ENCODE measurements at places on chromosomes 6 and 20. TPM values are rescaled to one million over a fixed set of nuclear protein-coding genes. Genes with fewer than 3 reads are reported as not detected.

DNA sequence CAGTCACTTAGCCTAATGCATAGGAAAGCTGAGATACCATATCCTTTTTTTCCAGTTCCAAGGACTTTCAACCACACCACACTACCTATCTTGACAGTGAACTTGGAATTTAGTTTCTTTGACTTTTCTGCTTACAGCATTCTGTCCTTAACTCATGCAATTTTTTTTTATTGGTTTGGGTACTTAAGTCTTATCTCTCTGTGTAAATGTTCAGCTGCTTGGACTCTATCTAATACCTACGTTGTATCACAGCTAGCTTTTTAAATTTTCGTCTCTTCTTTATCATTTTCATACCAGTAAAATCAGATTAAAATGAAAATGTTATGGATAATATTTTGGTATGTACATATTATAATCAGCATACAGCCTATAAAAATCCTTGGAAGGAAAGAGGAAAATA lies 106.9 kb upstream of the ADGRF1 start:
- no peaks in the 10 kb centered on the region for H3K36me3 ChIP-seq
- DNase-seq: no peak
- no peaks in the 10 kb centered on the region for H3K27me3 ChIP-seq
- peaks cover 40% of the 10 kb centered on the region for H3K4me1 ChIP-seq
- H3K27ac ChIP-seq: no peak overlapping the region

- H3K4me1 ChIP-seq: peaks cover 6% of the 10 kb centered on the region
- H3K36me3 ChIP-seq: no peaks in the 10 kb centered on the region
- DNase-seq: no peak
- H3K27ac ChIP-seq: peak overlapping the region; percentile 81
Measured at GRCh38 chr20:10739134-10739533, 65.3 kb upstream of the JAG1 start.

DNA sequence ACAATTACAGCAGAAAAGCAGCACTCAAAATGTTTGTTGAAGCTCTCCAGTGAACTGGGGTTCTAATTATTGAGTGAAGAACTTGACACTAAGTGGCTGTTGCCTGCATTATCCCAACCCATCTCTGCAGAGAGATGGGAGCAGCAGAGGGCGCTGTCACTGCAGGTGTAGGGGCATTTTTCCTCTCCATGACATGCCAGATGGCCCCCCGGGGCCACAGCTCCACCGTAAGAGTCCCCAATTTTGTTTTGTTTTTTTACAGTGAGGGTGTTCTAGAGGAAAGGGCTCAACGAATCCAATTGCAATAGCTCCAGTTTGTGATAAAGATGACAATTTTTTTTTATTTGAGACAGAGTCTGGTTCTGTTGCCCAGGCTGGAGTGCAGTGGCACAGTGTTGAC lies 1.9 kb upstream of the FUCA2 start:
- H3K4me1 ChIP-seq: peaks cover 25% of the 10 kb centered on the region
- DNase-seq: peak; percentile 32
- no peaks in the 10 kb centered on the region for H3K27me3 ChIP-seq
- peaks cover 2% of the 10 kb centered on the region for H3K36me3 ChIP-seq

DNA sequence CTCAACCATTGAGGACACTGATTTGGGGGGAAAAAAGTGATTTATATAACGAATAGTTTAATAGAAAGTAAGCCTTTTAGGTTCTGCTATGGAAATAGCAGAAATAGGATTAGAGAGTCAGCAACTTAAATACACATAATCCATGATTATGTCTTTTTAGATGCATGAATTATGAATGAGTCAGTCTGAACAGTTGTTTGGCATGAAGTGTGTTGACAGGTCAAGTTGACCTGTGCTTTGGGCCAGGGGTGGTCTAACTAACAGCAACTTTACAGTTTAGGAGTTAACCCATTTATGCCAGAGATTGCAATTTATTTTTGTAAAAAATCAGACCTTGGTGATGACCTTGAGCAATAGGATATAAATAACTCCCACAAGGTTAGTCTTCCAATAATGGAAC lies 191.3 kb downstream of the MTFR2 start:
- no peaks in the 10 kb centered on the region for H3K36me3 ChIP-seq
- H3K27ac ChIP-seq: no peak overlapping the region
- no peak for DNase-seq
- H3K4me3 ChIP-seq: no peak overlapping the region

MPIG6B gene
- total RNA-seq: not detected

HLA-A gene
- 139 TPM for total RNA-seq

GRCh38 chr6:88547768-88548167 lies 381.6 kb upstream of the CNR1 start:
- H3K27ac ChIP-seq: no peak overlapping the region
- DNase-seq: no peak
- peaks cover 8% of the 10 kb centered on the region for H3K27me3 ChIP-seq

DNA sequence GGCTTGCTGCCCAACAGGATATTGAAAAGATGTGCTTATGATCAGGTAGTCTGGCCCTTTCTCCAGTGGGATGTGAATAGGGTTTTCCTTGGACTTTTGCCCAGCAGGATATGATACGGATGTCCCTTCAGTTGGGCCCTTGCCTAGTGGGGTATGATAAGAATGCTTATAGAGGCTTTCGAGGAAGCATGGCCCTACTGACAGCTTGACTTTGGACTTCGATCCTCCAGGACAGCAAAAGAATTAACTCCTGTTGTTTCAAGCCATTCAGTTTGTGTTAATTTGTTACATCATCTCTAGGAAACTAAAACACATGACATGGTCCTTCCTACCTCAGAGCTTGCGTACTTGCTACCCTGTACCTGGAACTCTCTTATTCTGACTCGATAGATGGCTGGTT lies 9.7 kb upstream of the ZNF334 start:
- H3K27ac ChIP-seq: no peak overlapping the region
- no peaks in the 10 kb centered on the region for H3K36me3 ChIP-seq
- DNase-seq: no peak
- peaks cover 36% of the 10 kb centered on the region for H3K27me3 ChIP-seq

- H3K27ac ChIP-seq: no peak overlapping the region
- H3K4me3 ChIP-seq: no peak overlapping the region
- peaks cover 62% of the 10 kb centered on the region for H3K27me3 ChIP-seq
- no peaks in the 10 kb centered on the region for H3K36me3 ChIP-seq
Measured at GRCh38 chr6:146636481-146636880, 37.7 kb downstream of the ADGB start.

GRCh38 chr6:108884211-108885059 lies 36.2 kb downstream of the ARMC2 start:
- H3K27ac ChIP-seq: no peak overlapping the region
- no peak overlapping the region for H3K4me3 ChIP-seq
- DNase-seq: no peak
- H3K36me3 ChIP-seq: no peaks in the 10 kb centered on the region
- no peaks in the 10 kb centered on the region for H3K4me1 ChIP-seq

- no peak overlapping the region for H3K4me3 ChIP-seq
- peaks cover 6% of the 10 kb centered on the region for H3K4me1 ChIP-seq
- H3K27ac ChIP-seq: no peak overlapping the region
- peak; percentile 28 for DNase-seq
- no peaks in the 10 kb centered on the region for H3K36me3 ChIP-seq
Measured at GRCh38 chr6:127550403-127550802, 26.6 kb upstream of the C6orf58 start.

GRCh38 chr6:119322715-119323350 lies 26.7 kb downstream of the MAN1A1 start:
- H3K27me3 ChIP-seq: no peaks in the 10 kb centered on the region
- no peak for DNase-seq
- no peak overlapping the region for H3K27ac ChIP-seq
- H3K36me3 ChIP-seq: no peaks in the 10 kb centered on the region
- no peak overlapping the region for H3K4me3 ChIP-seq
- peaks cover 10% of the 10 kb centered on the region for H3K4me1 ChIP-seq

OLIG3 gene
- not detected for total RNA-seq

- no peak for DNase-seq
- H3K36me3 ChIP-seq: no peaks in the 10 kb centered on the region
- no peak overlapping the region for H3K27ac ChIP-seq
- no peak overlapping the region for H3K4me3 ChIP-seq
Measured at GRCh38 chr6:81169166-81169565, 583.3 kb downstream of the TENT5A start.

DCDC2 gene
- total RNA-seq: not detected

DNA sequence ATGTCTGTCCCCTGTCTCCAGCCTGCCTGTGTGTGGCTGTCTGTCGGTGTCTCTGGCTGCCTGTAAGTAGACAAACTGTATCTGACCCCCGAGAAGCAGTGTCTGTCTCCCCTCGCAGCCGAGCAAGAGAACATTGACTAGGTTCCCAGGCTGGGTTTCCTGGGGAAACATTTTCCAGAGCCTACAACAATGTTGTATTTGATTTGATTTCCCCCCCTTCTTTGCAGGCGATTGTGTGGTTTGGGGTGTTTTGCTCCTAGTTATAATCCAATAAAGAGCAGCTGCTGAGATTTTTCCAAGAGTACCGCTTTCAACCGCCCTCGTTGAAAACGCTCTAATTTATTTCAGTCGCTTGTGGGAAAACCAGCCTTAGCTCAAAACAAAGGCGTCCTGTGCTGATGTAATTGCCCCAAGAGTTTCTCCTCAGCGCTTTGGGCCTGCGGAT lies 92.6 kb downstream of the CDC5L start:
- H3K4me3 ChIP-seq: no peak overlapping the region
- DNase-seq: no peak
- H3K36me3 ChIP-seq: no peaks in the 10 kb centered on the region

GRCh38 chr6:142387997-142388815 lies 86.4 kb downstream of the ADGRG6 start:
- H3K4me1 ChIP-seq: no peaks in the 10 kb centered on the region
- peaks cover 2% of the 10 kb centered on the region for H3K36me3 ChIP-seq
- no peak overlapping the region for H3K27ac ChIP-seq
- H3K27me3 ChIP-seq: no peaks in the 10 kb centered on the region

- no peak overlapping the region for H3K4me3 ChIP-seq
Measured at GRCh38 chr6:31750411-31751022, 10.7 kb downstream of the MSH5 start.

GRCh38 chr6:100593522-100593921 lies 128.8 kb upstream of the SIM1 start:
- no peak for DNase-seq
- no peak overlapping the region for H3K27ac ChIP-seq
- no peaks in the 10 kb centered on the region for H3K27me3 ChIP-seq
- no peak overlapping the region for H3K4me3 ChIP-seq

RAET1L gene
- total RNA-seq: 1.2 TPM

DNA sequence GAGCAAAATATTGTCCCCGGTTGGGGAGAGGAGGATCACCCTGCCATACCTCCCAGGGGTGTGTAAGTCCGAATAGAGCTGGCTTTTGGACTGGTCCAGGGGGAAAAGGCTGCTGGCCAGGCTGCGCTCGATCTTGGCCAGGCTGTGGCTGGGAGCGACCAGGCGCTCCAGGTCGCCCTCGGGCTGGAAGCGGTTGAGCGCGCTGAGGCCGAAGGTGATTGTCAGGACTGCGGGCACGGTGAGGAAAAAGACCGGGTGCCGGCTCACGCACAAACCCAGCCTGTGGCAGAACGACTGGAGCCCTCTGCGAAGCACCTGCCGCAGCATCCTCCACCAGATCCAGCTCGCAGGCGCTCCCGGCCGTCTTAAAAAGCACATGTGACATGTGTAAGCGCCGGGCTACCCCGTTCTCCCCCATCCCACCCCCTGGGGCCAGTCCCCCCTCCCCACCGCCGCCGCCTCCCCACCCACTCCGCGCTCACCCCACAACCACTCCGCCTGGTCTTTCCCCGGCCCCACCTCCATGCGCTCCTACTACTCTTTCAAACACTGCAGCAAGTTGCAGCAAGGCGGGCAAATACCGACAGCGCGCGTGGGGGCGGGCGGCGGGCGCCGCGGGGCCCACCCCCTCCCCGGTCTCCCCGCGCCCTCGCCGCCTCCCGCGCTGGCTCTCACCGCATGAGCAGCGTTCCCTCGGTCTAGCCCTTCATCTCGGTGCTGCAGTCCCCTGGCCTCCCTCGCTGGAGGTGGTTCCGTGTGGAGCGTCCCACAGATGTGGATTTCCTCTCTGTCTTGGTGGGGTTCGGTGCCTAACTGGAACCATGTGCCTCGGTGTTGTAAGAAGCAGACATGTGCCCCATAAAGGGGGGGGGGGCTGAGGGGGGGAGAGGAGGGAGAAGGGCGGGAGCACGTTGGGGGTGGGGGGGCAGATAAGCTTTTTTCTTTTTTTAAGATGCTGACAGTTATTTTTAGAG lies 42.4 kb downstream of the PTCHD4 start:
- H3K4me1 ChIP-seq: peaks cover 6% of the 10 kb centered on the region
- H3K27ac ChIP-seq: no peak overlapping the region
- H3K27me3 ChIP-seq: no peaks in the 10 kb centered on the region
- H3K4me3 ChIP-seq: peak overlapping the region; percentile 53

DNA sequence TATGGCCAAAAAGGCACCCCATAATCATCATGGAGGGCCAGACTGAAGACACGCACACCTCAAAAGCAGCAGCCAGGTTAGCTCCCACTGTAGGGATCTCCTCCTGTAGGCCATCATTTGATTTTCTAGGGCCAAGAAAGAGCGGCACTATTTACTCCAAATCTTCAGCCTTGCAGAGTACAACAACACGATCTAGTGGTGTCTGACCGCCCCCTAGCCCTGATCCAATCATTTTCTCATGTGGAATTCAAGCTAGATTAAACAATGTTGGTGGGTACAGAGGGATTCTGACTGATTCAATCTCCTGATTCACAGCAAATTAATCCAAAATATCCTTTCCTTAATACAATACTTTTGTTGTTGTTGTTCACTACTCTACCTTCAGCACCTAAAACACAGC lies 12.5 kb downstream of the GNAS-AS1 start:
- peaks cover 6% of the 10 kb centered on the region for H3K36me3 ChIP-seq
- no peaks in the 10 kb centered on the region for H3K4me1 ChIP-seq
- H3K4me3 ChIP-seq: no peak overlapping the region

DNA sequence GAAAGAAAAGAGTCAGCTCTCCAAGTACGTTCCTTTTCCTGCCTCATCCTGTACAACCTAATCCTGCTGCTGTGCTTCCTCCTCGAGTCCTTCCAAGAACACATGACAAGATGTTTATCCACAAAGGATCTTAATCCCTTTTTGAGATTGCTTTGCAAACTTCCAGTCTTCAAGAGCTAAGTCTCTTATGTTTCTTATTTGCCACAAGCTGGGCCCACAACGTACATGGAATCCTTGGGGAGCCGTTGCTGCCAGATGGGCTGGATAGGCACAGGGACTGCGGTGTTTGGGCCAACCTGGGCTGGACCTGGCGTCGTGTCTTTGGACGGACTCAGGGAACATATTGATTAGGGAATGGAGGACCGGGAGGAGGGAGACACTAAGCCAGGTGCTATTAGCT lies 79.7 kb upstream of the AFDN start:
- DNase-seq: no peak
- H3K27ac ChIP-seq: no peak overlapping the region
- no peaks in the 10 kb centered on the region for H3K36me3 ChIP-seq
- H3K27me3 ChIP-seq: peaks cover 73% of the 10 kb centered on the region
- H3K4me3 ChIP-seq: no peak overlapping the region
- no peaks in the 10 kb centered on the region for H3K4me1 ChIP-seq

GRCh38 chr6:42813906-42814444 lies 32.1 kb downstream of the BICRAL start:
- H3K36me3 ChIP-seq: no peaks in the 10 kb centered on the region
- no peak overlapping the region for H3K4me3 ChIP-seq
- no peak for DNase-seq
- no peaks in the 10 kb centered on the region for H3K27me3 ChIP-seq
- H3K27ac ChIP-seq: no peak overlapping the region

- H3K27me3 ChIP-seq: no peaks in the 10 kb centered on the region
- no peak overlapping the region for H3K4me3 ChIP-seq
- H3K27ac ChIP-seq: no peak overlapping the region
- no peak for DNase-seq
Measured at GRCh38 chr6:118952683-118953082, 17.7 kb upstream of the MCM9 start.
